Coronary artery (tissue), 2 donors: ENCODE measurements at places on chromosomes 2 and 18.

DNA sequence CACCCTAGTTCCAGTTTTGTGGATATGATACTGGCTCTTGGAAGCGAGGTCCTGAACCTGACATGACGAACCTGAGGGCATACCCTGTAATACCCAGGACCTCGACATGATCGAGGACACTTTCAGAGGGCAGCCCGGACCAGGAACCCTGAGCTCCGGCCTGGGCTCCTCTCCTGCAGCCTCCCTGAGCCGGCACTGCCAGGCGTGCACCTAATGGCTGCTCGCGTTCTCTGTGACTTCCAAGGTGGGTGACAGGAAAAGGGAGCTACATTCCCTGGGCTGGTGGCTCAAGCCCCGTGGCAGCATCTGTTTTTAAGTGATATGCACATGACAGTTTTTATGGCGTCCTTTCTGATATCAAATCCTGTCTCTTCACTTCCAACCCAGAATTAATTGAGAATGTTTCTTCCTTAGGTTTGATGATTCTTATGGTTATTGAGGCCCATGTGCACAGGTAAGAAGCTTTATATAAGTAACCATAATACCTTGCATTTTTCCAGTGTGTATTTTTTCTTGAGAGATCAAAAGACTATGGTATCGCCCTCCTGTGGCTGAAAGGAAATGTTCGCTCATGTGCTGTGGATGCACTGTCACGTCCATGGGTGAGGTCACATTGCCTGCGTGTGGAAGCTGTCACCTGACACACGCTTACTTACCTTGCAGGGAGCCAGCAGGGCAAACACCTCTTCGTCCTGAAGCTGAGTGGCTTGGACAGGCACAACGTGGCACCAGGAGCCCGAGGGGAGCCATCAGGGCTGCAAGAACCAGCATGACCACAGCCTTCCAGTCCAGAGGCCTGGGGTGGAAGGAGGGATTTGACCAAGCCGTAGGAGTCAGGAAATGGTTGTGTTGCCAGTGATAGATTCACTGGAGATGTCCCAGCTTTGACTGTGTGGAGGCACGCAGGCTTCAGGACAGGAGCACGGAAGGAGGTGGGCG, 367.4 kb upstream of the MYT1L start:
- DNase-seq, result no peak

DNA sequence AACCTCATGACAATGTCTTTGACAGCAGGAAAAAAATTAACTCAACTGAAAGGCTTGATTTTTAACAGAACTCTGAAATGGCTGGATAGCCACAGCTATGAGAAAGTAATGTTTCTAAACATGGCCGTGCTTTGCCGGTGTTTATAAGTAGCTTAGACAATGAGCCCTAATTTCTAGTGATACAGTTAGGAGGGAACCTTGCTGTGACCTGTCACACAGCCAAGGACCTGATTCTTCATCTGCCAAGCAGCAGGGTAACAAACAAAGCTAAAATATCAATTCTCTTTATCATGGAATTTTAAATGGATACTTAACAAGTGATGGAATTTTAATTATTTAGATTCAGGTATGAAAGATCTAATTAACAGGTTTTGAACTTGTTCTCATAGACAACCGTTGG, 24.3 kb upstream of the DYNC2LI1 start:
- DNase-seq, result no peak

DNA sequence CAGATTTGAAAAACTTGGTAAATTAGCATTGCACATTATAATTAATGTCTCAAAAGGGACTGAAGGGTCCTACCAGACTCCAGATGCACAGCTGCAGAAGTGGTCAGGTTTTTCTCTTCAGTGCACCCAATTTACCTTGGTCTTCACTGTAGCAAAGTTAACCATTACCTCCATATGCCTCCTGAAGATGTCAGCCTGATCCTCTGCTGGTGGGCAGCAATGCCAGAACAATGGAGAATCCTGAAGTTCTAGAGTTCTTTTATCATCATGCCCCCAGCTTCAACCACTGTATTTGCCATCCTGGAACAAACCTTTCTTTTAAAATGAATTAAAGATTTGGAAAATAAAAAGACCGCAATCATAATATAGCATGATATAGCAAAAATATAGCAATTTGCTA, 1774.8 kb upstream of the CELF4 start:
- DNase-seq, result no peak

- no peak for DNase-seq
These were observed 33.4 kb upstream of the PPP4R1 start for GRCh38 chr18:9647496-9648323.

DNA sequence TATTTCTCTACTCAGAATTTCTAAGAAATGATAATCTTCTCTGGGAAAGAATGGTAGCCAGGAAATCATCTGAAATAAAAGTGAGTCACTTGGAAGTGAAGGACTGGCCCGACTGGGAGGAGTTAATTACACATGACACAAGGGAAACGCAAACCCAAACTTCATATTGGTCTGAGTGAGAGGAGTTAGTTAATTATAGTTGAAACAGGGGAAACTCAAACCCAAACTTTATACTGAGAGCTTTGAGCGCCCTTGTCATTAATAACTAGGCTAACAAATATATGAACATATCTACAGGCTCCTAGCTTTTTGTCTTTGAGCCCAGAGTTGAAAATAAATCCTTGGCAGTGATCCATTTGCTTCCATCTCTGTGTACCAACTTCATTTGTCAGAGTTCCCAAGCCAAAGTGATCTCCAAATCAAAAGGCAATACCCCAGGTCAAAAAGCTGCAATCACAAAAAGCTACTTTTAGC, 187.8 kb upstream of the COL3A1 start:
- DNase-seq, result no peak

DNA sequence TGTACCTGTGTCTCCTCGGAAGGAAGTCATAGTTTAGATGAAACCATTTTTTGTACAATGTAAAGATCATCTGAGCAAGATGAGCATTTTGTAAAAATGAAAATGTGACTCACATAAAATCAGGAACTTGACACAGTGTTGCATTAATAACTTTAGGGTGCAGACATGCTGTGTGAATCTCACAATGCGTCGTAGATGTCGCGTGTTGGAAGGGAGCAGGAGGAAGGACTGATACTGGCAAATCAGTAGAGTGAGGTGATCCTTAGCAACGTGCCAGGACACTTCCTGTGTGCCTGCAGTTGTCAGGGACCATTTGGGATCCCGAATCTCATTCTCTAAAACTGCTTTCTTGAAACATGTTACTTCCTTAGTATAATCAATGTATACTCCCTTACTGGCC, 103.1 kb downstream of the SH3BP4 start:
- DNase-seq, result no peak

GRCh38 chr2:67374481-67374880, 22.7 kb upstream of the ETAA1 start:
- DNase-seq, result no peak

GRCh38 chr18:6929370-6930102, 188.1 kb downstream of the LAMA1 start:
- DNase-seq, result no peak

DNA sequence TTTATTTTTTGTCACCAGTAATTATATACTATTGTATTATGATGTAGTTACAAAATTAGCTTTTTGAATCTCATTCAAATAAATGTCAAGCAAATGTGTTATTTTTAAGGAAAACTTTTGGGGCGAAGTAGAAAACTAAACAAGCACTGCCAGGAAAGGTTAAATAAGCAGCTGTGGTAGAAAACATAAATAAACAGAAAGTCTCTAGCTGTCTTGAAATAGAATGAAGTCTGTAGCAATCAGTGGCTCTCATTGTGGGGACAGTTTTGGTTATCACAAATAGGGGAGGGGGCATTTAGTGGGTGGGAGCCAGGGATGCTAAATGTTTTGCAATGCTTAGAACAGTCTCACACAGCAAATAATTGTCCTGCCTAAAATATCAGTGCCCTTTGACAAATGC, 3.4 kb downstream of the INSIG2 start:
- no peak for DNase-seq

DNA sequence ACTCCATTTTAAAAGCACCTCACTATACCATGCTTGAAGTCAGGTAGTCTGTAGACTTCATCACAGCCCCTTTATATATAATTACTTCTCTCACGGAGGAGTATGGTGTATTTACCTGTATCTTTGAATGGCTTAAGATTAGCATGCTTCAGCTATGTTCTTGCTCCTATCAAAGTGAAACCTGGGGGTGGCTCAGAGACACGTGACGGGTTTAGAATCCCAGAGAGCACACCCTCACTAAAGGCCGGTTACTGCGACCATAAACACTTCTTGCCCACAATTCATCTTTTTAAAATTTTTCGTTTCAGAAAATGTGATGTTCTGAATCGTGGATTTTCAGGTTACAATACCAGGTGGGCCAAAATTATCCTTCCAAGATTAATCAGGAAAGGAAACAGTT, 3.6 kb downstream of the IAH1 start:
- no peak for DNase-seq

- no peak for DNase-seq
These were observed 308.2 kb downstream of the PIEZO2 start for GRCh38 chr18:10841203-10841602.

DNA sequence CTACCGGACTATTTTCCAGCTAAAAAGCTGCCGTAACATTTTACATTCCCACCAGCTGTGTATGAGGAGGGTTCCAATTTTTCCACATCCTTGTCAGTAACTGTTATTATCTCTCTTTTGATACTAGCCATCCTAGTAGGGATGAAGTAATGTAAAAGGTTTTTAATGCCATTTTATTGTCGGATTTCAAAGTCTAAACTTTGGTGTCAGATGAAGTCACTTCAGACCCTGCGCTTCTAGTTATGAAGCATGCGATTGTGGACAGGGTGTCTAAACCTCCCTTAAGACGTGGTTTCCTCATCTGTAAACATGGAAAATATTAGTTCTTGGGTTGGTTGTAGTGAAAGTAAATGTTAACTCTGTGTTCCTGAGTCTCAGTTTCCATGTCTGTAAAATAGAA, 4.7 kb downstream of the DGKD start:
- DNase-seq, result no peak

DNA sequence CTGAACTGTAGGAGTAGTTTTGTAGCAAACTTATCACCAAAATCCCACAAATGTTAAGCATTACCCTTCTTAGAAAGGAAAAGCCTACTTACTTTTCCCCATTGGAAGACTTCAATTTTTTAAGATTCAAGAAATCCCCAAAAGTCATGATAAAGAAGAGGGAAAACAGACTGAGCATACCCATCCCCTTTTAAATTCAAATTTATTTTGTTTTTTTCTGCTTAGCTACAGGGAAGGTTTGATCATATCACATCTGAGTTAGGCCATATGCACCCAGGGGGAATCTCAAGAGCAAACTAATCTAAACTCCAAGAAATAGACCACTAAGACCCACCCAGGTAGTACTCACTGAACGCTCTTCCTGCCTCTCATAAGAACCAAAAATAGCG, 174.6 kb downstream of the TGIF1 start:
- no peak for DNase-seq

DNA sequence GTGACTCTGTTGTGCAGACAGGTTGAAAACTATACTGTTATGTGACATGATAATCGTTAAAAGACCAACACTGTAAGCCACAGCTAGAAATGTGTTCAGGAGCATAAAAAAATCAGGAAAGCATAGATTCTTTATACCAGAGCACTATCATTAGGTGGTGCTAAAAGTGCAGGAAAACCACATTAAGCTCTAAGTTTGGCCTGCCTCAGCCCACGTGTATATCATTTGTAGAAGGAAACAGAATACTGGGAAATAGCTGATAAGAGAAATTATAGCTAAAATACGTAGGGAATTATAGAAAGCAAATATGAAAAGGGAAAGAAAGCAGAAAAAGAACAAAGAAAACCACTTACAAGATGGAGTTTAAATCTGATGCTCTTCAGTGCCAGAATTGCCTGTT, 26.5 kb upstream of the C2orf74 start:
- no peak for DNase-seq

DNA sequence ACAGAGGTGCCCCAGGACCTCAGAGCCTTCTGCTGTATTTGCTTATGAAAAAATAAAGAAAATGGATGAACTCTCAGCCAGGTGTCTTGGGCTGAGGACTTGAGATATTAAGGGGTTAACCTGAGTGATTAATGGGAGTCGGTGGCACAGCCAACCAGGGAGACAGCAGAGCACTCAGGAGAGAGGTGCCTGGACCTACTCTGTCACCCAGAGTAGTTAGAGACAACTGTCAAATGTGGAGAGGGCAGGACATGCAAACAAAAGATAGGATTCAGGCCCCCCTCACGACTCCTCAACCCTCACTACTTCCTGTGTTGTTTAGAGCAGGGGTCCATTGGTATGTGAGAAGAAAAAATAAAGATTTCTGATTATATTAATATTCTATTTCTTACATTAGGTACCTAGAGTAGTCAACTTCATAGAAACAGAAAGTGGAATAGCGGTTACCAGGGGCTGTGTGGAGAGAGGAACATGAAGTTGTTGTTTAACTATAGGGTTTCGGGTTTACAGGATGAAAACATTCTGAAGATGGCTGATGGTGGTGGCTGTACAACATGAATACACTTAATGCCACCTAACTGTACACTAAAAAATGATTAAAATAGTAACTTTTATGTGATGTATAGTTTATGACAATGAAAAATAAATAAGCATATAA, 28.6 kb upstream of the CETN1 start:
- no peak for DNase-seq

DNA sequence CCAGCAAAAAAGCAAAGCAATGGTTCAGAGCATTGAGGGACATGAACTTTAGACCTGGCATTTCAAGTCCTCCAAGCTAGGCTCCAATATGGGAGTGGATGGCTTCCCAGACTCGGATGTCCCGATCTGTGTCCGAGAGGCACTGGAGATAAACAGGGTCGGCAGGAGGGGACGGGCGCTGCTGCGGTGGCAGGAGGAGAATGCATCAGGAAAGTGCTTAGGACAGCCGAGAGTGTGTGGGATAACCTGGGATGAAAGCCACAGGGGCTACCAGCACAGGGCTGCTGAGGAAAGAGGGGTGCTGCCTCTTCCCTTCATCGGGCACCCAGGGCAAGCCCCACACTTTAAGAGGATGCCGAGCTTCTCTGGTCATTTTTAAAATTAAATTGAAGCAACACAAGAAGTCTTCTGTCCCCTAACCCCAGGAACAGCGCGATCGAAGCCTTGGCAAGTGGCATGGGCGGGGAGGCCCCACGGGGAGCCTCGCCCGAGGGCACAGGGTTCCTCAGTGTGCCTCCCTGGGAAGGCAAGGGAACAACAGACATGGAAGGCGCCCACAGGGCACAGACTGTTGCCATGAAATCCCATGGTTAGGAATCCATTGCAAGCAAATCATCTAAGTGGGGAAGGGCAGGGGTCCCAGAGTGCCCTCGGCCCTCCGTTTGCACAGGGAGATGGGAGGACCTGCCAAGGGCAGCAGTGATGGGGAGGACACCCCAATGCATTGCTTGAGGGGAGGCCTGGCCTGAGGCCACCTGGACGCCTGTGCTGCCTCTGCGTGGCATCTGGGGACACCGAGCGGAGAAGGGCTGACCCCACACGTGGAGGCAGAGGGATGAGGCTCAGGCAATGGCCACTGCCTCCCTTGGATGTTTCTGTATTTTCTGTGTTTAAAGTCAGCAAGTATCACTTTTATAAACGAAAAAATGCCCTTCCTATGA, 78.5 kb upstream of the GPC1 start:
- peak; percentile 68 for DNase-seq
